ENCODE measurements at places on chromosomes 16 and 17.

GRCh38 chr16:54072237-54072636 is 214.3 kb downstream of the IRX3 start:
- no peak for DNase-seq

- no peak for DNase-seq
Observed at GRCh38 chr17:67619555-67619954, 98.2 kb upstream of the NOL11 start.

- DNase-seq: no peak
Observed at GRCh38 chr17:59848778-59849177, 44.0 kb downstream of the TUBD1 start.

DNA sequence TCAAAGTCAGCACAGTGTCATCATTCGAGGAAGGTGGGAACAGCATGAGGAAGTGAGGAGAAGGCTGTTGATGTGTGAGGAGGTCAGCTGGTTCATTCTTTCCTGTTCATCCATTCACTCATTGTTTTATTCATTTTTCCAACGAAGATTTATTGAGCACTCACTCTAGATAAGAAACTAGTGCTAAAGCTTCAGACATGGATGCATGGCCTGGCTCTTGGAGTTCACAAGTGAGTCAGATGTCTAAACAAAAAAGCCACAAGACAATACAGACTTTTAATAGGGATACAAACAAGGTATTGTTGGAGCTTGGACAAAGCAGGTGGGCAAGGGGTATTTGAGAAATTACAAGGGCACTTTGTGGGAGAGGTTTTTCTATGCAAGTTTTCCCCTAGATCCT is 31.3 kb upstream of the MPHOSPH6 start:
- no peak for DNase-seq

- DNase-seq: no peak
Observed at GRCh38 chr16:59067205-59067604, 333.1 kb upstream of the GOT2 start.

DNA sequence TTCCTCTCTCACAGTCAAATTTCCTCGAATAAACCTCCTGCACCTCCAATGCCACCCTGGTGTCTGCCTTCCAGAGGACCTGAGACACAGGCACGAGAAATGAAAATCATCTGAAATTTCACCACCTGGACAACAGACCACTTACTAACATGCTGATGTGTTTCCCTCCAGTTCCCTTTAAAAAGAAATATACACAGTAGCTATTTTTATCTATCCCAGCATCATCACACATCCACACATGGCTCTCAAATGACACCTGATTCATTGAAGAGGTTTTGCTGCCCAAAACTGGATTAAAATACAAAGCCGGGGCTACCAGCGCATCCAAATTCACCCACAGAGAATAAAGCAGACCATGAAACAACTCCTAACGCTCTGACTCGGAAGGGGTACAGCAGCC is 13.9 kb downstream of the ELAC2 start:
- DNase-seq: no peak
